ENCODE measurements at places on chromosomes 7 and 10. TPM values are rescaled to one million over a fixed set of nuclear protein-coding genes. Genes with fewer than 3 reads are reported as not detected.

DPY19L1 gene
- total RNA-seq: 11.3 TPM

HOGA1 gene
- 0.98 TPM for total RNA-seq

C7orf33 gene
- not detected for total RNA-seq

FAM24A gene
- total RNA-seq: not detected

PDK4 gene
- total RNA-seq: 399 TPM

ZKSCAN5 gene
- total RNA-seq: 7.1 TPM

OR2A42 gene
- not detected for total RNA-seq

PIP4K2A gene
- 20.6 TPM for total RNA-seq

LOXL4 gene
- 5.2 TPM for total RNA-seq

SFTPD gene
- total RNA-seq: not detected

PON1 gene
- total RNA-seq: not detected

NRG3 gene
- total RNA-seq: not detected

GRCh38 chr7:97697396-97697795, 34.5 kb upstream of the TAC1 start:
- DNase-seq: no peak
- no peak overlapping the region for H3K27ac ChIP-seq
- H3K36me3 ChIP-seq: no peaks in the 10 kb centered on the region
- H3K4me1 ChIP-seq: no peaks in the 10 kb centered on the region

DNA sequence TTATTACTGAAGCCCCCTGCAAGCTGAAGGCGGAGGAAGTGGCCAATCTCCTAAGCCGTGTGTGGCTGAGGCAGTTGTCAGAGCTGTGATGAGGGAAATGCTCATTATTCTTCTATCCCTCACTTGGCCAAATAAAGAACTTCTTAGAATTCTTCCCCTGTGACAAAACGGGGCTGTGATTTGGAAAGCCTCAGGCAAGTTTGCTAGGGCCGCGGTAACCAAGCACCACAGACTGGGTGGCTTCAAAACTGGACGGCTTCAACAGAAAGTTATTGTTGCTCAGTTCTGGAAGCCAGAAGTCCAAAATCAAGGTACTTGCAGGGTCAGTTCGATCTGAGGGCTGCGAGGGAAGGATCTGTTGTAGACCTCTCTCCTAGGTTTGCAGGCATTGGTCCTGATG, 72.3 kb upstream of the STEAP1B start:
- H3K4me3 ChIP-seq: no peak overlapping the region
- H3K4me1 ChIP-seq: peaks cover 19% of the 10 kb centered on the region
- H3K27ac ChIP-seq: no peak overlapping the region
- peaks cover 3% of the 10 kb centered on the region for H3K27me3 ChIP-seq
- no peaks in the 10 kb centered on the region for H3K36me3 ChIP-seq

DNA sequence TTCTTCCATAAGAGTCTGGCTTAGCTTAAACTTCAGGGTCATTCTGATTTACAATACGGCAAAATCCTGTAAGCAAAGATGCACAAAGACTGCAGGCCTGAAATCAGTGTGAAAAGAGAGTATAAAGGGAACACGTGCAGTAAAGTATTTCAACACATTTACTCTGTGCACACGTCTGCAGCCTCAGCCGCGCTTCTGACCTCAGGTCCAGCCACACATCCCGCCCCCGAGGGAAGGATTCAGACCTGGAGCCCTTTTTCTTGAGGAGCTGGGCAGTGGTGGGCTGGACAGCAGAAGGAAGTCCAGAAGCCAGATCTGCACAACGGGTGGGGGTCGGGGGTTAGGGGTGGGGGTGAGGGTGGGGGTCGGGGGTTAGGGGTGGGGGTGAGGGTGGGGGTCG, 58.9 kb upstream of the FAM20C start:
- no peak for DNase-seq
- no peak overlapping the region for H3K4me3 ChIP-seq
- H3K27me3 ChIP-seq: no peaks in the 10 kb centered on the region
- no peaks in the 10 kb centered on the region for H3K4me1 ChIP-seq

- H3K27me3 ChIP-seq: no peaks in the 10 kb centered on the region
- H3K4me3 ChIP-seq: no peak overlapping the region
- DNase-seq: no peak
- H3K27ac ChIP-seq: no peak overlapping the region
Measured at GRCh38 chr7:97372882-97373281, 255.4 kb downstream of the SDHAF3 start.

DNA sequence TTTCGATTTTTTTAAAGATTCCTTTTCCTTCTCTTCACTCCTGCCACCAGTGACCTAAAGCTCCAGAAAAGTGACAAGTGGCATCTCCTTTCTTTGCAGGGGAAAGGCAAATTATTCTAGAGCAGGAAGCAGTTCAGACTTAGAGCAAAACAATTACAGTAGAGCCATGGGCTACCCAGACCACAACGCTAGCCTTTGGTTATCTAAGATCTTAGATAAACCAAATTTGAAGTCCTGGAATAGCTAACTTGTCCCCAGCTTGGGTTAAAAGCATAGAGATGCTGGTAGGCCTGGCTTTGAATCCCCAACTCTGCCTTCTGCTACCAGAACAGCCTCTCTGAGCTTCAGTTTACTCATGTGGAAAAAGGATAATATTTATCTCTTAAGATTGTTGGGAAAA, 38.4 kb downstream of the LGI1 start:
- no peaks in the 10 kb centered on the region for H3K27me3 ChIP-seq
- H3K4me1 ChIP-seq: no peaks in the 10 kb centered on the region
- H3K27ac ChIP-seq: no peak overlapping the region
- DNase-seq: no peak

DNA sequence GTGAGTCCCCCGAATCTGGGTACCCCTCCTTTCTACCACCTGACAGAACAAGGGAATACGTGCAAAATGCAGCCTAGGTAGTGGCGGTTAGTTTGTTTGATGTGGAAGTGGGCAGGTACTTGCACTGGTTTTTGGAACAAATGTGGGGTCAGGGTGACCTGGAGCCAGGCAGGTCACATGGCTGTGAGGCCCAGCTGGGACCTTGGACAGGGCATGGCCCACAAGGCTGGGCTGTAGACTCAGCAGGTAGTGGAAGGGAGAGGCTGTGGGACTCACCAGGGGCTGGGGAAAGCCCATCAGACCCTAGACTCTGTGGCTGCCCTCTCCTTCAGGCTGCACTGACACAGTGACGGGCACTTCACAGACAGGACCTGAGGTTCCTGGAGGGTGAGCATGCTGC, 159.9 kb upstream of the ADCY1 start:
- no peak for DNase-seq
- no peaks in the 10 kb centered on the region for H3K27me3 ChIP-seq
- no peak overlapping the region for H3K27ac ChIP-seq
- H3K4me3 ChIP-seq: no peak overlapping the region

GRCh38 chr10:109956454-109957091, 33.3 kb upstream of the XPNPEP1 start:
- H3K27ac ChIP-seq: no peak overlapping the region
- H3K4me1 ChIP-seq: no peaks in the 10 kb centered on the region
- H3K36me3 ChIP-seq: no peaks in the 10 kb centered on the region
- H3K4me3 ChIP-seq: no peak overlapping the region
- DNase-seq: no peak
- no peaks in the 10 kb centered on the region for H3K27me3 ChIP-seq

DNA sequence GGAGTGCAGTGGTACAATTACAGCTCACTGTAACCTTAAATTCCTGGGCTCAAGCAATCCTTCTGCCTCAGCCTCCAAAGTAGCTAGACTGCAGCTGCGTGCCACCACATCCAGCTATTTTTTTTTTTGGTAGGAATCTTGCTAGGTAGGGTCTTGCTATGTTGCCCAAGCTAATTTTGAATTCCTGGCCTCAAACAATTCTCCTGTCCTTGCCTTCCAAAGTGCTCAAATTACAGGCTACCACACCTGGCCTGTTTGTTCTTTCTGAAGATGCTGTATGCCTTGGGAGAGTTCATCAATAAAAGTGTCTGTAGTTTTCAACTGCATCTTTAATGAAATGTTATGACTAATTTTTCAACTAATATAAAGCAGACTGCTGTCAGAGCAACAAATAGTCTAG, 452 bp downstream of the SAMD9 start:
- peaks cover 39% of the 10 kb centered on the region for H3K4me1 ChIP-seq
- peak overlapping the region; percentile 47 for H3K4me3 ChIP-seq
- H3K27me3 ChIP-seq: no peaks in the 10 kb centered on the region
- no peaks in the 10 kb centered on the region for H3K36me3 ChIP-seq

DNA sequence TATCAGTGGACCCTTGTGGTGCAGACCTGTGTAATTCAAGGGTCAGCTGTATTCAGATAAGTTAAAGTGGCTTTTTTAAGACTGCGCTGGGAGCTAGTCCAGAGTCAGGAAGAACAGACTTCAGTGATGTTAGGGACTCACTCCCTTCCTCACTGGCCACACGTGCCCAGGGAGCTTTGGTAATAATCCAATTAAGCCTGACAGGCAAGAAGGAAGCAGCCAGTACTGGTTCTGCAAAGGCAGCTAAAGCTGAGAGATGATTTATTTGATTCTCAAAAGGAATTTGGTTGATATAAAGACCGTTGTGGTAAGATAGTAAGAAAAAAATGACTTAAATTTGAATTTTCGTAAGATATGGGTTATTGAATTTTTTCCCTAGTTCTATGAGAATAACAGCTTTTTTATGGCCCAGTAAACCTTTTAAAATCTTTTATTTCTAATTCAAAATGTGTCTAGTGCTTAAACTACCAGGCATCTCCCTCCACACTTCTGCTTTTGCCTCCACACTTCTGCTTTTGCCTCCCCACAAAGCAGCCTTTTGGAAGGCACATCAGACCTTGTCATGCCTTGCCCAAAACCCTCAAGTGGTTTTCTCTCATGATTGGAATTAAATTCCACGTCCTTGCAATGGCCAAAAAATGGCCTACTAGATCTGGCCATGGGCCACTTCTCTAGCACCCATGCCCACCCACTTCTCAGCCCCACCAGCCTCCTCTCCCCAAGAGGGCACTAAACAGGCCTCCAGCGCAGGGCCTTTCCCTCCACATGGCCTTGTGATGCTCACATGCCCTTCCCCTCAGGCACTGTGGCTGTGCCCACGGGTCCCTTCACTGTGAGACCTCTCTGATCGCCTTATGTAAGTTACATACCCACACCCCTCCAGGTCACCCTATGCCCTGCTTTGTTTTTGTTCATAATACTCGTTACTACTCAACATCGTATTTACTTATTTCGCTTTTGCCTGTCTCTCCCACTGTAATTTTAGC, 92.5 kb downstream of the POU6F2 start:
- no peak for DNase-seq
- no peaks in the 10 kb centered on the region for H3K27me3 ChIP-seq
- no peaks in the 10 kb centered on the region for H3K36me3 ChIP-seq
- no peaks in the 10 kb centered on the region for H3K4me1 ChIP-seq

- DNase-seq: peak; percentile 87
- peak within 1 kb of the TSS; percentile 60 for H3K27ac ChIP-seq
- no peaks in the 10 kb centered on the region for H3K36me3 ChIP-seq
Measured at GRCh38 chr7:97024209-97025129, at the start of gene DLX5. Gene DLX5 (minus strand): TSS chr7:97024831. CDS start chr7:97024623, 208 bp downstream.

DNA sequence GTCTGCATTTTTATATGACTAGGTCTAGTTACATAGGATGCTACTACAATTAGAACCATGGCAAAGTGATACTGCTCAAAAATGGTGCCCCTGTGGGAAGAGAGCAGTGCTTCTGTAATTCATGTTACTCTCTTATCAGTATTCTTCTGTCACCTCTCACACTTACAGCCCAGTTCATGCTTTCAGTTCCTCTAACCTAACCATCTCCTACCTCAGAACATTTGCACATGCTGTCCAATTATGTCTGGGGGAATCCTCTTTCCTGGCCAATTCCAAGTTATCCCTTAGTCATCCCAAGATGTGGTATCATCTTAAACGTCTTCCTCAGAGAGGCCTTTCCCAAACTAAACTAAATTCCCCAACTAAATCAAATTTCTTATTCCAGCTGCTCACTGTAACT, 190.2 kb downstream of the RELN start:
- H3K36me3 ChIP-seq: no peaks in the 10 kb centered on the region
- DNase-seq: no peak
- H3K27me3 ChIP-seq: no peaks in the 10 kb centered on the region
- no peaks in the 10 kb centered on the region for H3K4me1 ChIP-seq
- H3K27ac ChIP-seq: no peak overlapping the region

- no peak overlapping the region for H3K27ac ChIP-seq
- H3K4me3 ChIP-seq: no peak overlapping the region
- no peak for DNase-seq
Measured at GRCh38 chr7:85285527-85285926, 98.7 kb upstream of the SEMA3D start.

- H3K4me3 ChIP-seq: peak overlapping the region; percentile 4
- peak overlapping the region; percentile 85 for H3K27ac ChIP-seq
- no peaks in the 10 kb centered on the region for H3K27me3 ChIP-seq
- DNase-seq: no peak
- H3K4me1 ChIP-seq: peaks cover 37% of the 10 kb centered on the region
Measured at GRCh38 chr10:89351412-89351779, 23.6 kb downstream of the IFIT3 start.

Measured in vagina (tissue), 2 donors.